Occipital lobe (tissue), 3 donors: ENCODE measurements at places on chromosomes 1 and 21. TPM values are rescaled to one million over a fixed set of nuclear protein-coding genes. Genes with fewer than 3 reads are reported as not detected.

- DNase-seq: no peak
Measured at GRCh38 chr21:17340081-17340480, 172.8 kb upstream of the CXADR start.

GRCh38 chr1:70048336-70049094, 156.9 kb downstream of the LRRC40 start:
- no peak for DNase-seq

DNA sequence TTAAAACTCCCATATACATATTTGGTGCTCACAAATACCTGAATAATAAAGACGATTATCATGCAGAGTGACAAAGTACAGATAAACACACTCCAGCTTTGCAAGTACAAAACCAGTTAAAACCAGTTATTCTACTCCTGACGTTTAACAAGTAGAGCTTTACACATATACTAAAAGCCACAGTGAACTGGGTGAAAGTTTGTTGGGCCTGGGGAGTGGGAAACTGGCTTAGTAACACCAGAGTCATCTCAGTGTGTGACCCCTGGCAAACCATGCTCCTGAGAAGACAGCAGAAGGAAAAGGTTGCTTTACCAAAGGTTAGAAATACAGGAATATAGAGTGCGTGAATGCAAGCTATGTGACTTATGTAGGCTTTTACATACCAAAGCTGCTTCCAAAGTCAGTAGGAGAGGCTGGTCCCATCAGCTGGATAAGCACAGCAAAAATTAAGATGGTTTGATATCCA, 148.1 kb downstream of the NRIP1 start:
- DNase-seq: no peak

- peak; percentile 40 for DNase-seq
Measured at GRCh38 chr21:44299458-44300261, at the start of gene PFKL. Gene PFKL (plus strand): TSS chr21:44300053. CDS start chr21:44300106, 53 bp downstream.

- DNase-seq: no peak
Measured at GRCh38 chr1:169160845-169161495, 54.5 kb downstream of the ATP1B1 start.

DNA sequence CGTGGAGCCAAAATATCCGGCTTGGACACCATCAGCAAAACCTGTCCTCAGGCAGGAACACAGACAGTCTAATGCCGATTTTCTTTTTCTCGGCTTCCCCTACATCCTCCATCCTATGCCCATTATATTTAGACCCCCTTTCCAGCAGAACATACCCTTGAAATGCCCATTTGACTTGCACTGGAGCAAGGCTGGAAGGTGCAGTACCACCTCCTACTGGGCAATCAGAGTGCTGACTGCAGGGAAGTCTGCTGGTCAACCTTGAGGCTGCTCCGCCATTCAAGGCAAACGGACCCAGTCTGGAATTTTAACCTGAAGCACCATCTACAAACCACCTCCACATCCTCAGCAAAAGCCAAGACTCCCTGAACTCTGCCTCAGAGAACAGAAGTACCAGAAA, 79.5 kb downstream of the TIAM1 start:
- DNase-seq: no peak

GRCh38 chr1:80918380-80918779, 882.4 kb upstream of the ADGRL2 start:
- no peak for DNase-seq

Gene PRAMEF20
- not detected for total RNA-seq

Gene MNDA
- total RNA-seq: 4.2 TPM

Gene IER5
- 29.0 TPM for total RNA-seq

- no peak for DNase-seq
Measured at GRCh38 chr1:205095422-205095821, 11.2 kb upstream of the TMEM81 start.

Gene SHISA4
- 16.1 TPM for total RNA-seq

DNA sequence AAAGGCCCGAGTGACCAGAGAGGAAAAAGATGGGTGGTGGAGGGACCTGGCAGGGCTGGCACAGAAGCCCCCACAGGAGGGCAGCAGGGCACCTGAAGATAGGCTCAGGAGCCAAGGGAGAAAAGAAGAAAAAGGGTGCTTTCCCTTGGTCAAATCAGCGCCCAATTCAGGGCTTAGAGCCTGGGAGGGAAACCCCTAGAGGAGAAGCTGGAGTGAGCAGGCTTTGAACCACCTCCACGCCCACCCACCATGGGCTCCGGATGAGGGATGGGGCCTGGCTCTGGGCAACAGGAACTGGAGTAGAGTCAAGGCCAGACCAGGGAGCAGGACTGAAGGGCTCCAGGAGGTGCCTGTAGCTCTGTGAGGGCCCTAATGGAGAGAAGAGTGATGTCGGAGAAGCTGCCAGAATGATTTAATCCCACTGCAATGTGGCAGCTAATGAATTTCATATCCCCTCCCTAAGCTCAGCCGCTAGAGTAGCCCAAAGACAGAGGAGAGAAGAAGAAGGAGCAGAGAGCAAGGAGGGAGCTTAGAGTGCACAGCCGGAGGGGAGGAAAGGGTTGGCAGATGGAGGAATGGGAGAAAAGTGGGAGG, 12.0 kb upstream of the PRELP start:
- no peak for DNase-seq

GRCh38 chr1:228986093-228986904, 251.0 kb downstream of the RHOU start:
- DNase-seq: peak; percentile 12
